ENCODE measurements at places on chromosomes 3 and 15.

DNA sequence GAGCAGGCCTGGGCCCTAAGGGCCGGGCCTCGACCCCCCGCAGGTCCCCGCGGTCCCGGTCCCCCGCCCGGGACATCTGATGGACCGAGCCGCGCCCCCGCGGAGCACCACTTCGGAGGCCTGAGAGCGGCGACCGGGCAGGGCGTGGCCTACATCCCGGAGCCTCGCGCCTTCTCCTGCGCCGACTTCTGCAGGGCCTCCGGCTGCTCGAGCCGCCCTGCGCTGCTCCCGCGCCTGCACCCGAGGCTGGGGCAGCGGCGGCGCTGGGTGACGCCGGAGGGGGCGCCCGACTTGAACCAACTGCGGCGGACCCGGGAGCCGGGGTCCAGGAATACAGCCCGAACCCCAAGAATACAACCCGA is 14.9 kb upstream of the GP9 start:
- DNase-seq, result no peak

GRCh38 chr3:197958346-197958745 is 1.7 kb upstream of the LMLN start:
- DNase-seq, result no peak

DNA sequence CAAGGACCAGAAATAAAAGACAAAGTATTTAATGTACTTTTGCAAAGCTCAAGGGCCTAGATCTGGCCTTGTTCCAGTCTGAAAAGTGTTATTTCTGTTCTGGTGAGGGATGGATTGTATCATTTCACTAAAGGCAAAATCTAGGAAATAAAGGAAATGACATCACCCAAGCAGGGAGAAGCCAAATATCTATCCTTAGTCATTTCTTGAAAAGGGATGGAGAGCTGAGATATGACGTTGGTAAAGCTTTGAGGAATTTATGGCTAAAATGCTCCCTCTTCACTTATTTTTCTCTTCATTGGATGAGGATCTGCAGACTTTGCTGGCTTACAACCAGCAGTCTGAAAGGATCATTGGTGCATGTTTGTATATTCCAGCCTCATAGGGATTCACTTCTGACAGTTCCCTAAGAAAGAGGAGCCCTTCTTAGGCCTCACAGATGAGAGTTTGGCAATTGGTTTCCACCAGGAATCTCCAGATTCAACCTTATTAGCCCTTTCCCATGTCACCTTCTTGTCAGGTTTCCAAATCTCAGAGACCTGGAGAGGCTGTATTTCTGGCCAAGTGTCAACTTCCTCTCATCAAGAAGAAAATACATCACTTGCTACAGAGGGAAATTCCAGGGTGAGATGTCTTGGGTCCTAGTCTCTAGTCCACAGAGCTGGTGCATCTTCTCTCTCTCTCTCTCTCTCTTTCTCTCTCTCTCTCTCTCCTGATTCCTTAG is 93.7 kb upstream of the BOC start:
- DNase-seq, result no peak

DNA sequence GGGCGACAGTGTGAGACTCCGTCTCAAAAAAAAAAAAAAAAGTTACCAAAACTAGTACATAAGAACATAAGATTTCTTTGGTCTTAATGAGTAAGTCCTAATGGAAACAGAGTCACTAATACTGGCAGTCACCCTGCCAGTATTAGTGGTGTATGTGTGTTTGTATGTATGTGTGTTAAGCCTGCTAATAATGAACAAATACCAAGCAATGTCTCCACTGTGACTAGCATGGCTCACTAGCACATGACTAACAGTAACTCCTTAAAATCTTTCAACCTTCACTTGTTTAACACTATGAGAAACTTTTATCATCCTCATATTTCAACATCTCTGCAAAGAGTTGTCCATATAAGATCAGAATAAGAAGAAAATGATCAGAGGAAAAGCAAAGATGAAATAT is 231.0 kb upstream of the ATP11B start:
- no peak for DNase-seq

- peak; percentile 80 for DNase-seq
Measured at GRCh38 chr3:100402256-100402655, 917 bp downstream of the LNP1 start.

GRCh38 chr3:101325393-101326134 is 5.2 kb upstream of the IMPG2 start:
- peak; percentile 1 for DNase-seq

GRCh38 chr3:60841355-60841754 is 409.9 kb downstream of the FHIT start:
- DNase-seq, result no peak

DNA sequence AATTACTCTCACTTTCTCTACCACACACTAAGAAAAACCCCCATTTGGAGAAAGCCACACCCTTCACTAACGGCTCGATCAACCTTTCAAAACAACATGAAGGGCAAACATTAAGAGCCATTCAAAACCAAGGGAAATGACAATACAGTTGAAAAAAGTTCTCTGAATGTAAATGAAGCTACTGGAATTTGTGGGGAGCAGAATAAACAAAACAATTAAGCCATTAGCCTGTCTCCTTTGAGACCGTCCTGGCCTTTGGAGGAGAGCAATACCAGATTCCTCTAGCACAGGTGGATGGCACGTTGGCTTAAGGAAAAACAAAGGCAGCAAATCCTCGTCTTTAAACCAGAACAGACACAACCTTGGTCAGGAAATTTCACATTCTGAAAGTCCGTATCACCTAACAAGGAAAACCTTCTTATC is 18.7 kb downstream of the MYO1E start:
- peak; percentile 37 for DNase-seq

DNA sequence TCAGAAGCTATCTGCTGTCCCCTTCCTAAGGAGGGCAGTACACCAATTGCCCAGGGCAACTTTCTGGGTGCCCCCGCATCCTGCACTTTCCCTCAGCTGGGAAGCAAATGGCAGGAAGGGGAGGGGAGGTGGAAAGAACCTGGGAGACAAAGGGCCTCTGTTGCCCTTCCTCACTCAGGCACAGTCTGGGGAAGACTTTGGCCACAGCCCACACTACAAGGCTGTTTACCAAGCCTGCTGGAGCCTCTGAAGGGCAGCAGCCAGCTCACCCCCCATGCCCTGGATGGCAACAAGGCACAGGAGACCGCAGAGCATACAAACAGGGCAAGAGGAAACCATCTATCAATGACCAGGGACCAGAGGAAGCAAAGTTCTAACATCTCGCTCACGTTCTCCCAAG is 42.4 kb downstream of the ARRDC4 start:
- no peak for DNase-seq

GRCh38 chr3:132926098-132926497 is 112.1 kb upstream of the TMEM108 start:
- DNase-seq, result no peak

DNA sequence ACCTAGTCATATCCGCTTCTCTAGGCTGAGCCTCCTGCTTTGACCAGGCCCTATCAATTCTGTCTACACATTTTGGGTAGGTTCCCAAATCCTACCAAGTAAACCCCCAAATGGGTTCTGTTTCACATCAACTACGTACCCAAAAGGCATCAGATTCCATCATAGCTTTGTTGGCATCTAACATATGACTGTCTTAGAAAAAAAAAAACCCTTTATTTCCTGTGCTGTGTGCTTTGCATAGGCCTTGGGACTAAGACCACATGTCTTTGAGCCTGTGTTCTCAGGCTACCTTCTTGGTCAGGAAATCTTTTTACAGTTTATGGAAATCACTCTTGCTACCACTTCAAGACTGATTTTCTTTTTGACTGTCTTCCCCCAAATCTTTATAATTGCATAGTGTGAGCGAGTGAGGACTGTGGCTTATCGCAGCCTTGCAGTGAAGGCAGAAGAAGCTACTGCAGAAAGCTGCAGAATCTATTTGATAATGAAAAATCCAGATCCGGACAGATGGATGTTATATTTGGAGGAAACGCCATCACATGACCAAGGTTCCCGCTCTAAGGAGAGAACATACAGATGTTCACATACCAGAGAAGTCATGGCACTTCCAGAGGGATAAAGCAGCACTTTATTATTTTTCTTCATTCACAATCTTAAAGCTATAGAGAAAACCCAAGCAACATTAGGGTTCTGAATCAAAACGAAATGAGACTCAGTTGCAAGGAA is 111.2 kb downstream of the EOMES start:
- no peak for DNase-seq

DNA sequence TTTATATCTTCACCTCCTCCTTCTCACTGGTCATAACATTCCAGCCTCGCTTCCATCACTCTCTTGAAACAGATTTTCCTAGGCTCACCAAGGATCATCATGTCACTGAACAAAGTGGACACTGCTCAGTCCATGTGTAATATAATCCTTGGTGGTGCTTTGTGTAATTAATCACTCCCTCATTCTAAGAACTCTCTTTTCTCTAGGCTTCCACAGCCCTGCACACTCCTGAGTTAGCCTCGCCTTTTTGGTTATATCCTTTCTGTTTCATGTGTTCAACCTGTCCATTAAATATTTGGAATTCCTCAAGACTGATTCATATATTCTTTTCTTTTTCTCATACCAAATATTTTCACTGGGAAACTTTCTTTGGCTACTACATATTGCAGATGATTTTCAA is 440.8 kb downstream of the PYDC2 start:
- DNase-seq, result no peak

DNA sequence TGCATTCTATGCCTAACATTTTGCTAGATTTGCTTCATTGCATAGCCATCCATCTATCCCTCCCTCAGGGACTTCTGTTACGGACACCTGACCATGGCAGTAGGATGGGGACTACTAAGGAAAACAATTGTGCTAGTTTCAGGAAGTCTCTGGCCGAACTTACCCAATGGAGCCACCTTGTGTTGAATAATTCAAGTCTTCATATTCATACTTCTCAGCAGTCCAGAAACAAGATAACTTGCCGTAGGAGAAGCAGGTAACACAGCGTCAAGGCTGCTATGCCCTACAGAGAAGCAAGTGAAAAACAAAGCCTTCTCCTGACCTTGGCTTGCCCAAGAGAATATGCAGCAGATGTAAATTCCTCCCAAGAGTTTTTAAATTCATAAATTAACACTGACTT is 685.3 kb downstream of the GRM7 start:
- DNase-seq, result peak; percentile 48

- no peak for DNase-seq
Measured at GRCh38 chr15:64897345-64897985, 14.2 kb upstream of the ANKDD1A start.

DNA sequence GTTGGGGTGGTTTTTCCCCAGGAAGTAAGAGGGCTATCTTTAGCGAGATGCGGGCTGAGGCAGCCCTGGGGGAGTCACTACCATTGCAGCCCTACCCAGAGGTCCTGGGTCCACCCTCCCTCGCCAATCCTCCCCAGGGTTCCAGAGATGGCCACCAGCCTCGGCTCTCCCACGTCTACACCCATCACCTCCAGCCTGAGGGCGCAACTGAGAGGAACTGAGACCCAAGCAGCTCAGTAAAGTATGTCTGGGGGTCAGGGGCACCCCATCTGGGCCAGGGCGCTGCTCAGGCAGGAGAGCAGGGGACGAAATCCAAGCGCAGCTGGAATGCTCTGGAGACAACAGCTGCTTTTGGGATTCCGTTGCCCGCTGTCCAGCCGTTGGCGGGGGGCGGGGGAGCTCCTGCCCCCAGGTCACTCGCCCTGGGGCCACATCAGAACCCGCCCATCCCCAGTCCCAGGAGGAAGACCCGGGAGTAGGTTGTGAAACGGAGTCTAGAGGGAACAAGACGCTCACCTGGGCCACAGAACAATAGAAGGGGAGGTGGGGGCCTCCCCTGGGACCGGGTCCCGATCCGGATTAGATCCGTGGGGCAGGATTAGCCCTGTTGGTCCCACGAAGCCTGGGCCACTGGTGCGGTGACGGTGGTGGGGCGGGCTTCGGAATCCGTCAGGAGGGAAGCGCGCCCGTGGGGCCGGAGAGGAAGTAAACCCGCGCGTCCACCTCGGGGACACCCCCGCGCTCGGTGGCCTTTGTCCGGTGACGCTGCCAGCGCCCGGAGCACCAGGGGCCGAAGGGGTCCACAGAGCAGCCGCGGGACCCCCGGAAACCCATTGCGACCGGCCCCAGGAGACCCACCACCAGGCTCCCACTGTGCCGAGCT is 1.4 kb upstream of the NDUFAF3 start:
- DNase-seq, result peak; percentile 67

DNA sequence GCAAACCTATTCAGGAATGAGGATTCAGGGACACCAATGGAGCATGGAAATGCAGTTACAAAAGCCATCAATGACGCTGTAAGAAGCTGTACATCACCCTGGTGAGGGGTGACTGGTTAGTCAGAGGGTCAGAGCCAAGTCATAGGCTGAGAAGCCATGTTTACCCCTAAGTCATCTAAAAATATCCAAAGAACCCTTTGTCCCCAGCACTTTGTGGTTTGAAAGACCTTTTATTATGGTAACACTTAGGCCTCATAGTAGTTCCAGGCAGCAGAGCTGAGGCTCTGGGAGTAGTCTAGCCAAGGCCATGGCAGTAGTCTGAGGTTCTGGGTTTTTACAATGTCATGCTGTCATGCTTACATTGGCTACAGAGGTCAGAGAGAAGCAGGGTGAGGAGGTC is 131.2 kb downstream of the CTNNB1 start:
- DNase-seq, result no peak

GRCh38 chr3:157122832-157123427 is 37.0 kb downstream of the CCNL1 start:
- no peak for DNase-seq

DNA sequence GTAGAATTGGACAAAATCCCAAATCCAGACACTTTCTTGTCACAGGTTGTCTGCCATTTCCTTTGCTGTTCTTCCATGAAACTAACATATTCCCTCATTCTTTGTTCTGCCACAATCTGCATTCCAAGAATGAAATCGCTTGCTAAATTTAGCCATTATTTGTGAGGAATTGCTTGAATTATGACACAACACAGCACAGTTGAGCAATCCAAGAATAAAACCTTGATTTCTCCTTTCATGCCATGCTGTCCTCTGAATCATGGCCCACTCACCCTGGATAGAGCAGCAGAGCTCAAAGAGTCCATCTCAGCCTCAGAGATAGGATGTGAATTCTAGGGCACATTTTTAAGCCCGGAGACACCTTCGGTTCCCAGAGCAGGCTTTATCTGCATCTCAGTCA is 35.2 kb upstream of the GREM1 start:
- DNase-seq, result no peak

DNA sequence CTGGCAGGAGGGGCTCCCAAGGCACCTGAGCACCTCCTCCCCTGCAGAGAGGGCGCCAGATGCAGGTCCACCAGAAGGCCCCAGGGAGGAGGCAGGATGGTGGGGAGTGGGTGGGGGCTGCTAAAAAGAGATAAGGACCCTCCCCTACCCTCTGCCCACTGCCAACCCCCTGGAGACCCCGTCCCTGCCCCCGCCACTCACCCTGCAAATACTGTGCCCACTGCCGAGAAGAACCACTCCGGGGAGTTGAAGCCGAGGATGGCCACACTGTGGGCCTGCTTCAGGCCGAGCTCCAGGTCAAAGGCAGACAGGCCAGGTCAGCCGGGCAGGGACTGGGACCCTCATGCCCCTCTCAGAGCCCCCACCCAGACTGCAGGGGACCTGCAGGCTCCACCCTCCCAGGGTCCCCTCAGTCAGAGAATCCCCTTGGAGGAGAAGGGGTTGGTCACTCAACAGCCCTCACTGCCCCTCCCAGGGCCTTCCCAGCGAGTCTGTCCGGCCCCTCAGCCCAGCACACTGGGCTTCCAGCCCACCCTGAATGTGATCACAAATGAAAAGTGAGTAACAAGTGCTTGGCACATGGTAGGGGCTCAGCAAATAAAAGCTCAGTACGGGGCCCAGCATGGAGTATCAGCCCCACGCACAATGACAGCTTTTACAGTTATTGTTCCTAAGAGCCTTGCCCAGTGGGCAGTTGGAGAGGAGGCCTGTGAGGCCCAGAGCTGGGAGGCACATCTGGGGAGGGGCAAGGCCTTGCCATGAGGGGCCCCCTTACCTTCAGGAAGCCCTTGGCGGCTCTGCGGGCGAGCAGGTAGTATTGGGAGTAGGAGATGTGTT is 40.4 kb downstream of the ACSBG1 start:
- no peak for DNase-seq

GRCh38 chr15:95680728-95681127 is 649.8 kb upstream of the NR2F2 start:
- no peak for DNase-seq

Measured in NCI-H69 (cell line).